ENCODE measurements at places on chromosomes 2 and 18.
A peak's percentile ranks its signal among the peaks of the same experiment; 100 is the strongest.

GRCh38 chr2:26503231-26503880, 25.4 kb upstream of the OTOF start:
- peak; percentile 71 for DNase-seq

DNA sequence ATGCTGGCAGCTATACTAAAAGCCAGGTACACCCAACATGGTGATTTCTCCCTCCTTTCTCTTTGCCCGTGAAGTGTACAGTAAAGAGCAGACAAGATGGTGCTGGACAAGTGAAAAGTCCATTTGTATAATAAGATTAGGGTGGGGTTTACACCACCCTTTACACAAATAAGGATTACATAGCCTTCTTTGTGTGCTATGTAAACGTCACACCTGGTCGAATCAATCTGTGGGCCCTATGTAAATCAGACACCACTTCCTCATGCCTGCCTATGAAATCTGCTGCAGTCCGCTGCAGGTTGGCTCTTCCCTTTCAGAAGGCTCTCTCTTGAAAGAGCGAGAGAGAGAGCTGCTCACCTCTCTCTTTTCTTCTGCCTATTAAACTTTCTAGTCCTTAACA, 1054.3 kb upstream of the SLC39A10 start:
- DNase-seq: no peak

DNA sequence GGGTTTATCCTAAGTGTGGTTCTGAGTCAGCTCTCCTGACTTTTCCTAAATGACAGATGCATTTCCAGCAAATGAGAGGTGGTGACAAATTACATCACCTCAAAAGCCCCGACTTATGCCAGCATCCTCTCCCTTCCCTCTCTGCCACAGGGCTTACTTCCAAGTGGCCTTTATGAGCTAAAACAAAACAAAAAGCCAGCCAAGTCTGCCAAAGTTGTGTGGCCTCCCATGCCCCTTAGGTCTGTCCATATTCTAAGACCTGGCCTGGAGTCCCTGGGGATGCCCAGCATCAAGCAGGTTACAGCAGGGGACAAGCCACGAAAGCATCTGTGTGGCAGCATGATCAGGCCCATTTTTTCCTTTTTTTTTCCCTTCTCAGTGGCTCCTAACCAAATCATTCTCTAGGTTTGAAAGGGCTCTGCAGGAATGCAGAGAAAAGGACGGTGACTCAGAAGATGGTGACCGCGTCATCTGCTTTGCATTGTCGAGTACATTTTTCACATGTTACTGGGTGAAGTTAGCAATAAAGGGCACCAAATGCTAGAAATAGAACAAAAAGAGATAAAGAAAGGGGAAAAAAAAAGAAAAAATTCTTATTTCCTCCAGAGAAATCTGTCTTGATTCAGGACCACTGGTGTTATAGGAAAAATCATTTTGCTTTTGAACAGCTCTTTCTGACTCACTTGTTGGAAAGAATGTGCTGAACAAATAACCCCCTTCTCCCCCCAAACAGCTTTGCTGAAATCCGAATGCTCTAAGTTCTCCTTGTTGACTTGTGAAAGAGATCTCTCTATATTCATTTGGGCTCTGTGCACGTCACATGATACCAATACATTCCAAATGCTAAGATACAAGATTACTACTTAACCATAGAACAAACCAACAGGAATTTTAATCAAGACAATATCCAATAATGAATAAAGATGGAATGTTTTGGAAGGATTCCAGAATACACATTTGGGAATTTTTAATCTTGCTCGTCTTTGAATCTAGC, 178.7 kb downstream of the EN1 start:
- peak; percentile 93 for DNase-seq

DNA sequence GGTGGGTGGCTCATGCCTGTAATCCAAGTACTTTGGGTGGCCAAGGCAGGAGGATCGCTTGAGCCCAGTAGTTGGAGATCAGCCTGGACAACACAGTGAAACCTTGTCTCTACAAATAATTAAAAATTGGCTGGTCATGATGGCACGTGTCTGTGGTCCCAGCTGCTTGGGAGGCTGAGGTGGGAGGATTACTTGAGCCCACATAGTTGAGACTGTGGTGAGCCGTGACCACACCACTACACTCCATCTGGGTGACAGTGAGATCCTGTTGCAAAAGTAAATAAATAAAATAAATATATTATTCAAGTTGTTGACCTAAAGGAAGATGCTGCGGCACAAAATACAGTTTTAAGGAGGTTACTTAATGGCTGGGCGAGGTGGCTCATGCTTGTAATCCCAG, 72.7 kb downstream of the LAMA3 start:
- DNase-seq: no peak

- DNase-seq: no peak
These were observed 5.6 kb upstream of the ATOH8 start for GRCh38 chr2:85748039-85748734.

- DNase-seq: peak; percentile 58
These were observed 132.2 kb downstream of the FMNL2 start for GRCh38 chr2:152466980-152467676.
